Activated T-helper 17 cell treated with anti-CD3 and anti-CD28 coated beads, Interleukin-2, amount 50 U/mL, for 72 hours (primary cell): ENCODE measurements at places on chromosomes 3 and 15.

- ATAC-seq: no peak
Observed at GRCh38 chr3:118347396-118348168, 687.1 kb downstream of the IGSF11 start.

DNA sequence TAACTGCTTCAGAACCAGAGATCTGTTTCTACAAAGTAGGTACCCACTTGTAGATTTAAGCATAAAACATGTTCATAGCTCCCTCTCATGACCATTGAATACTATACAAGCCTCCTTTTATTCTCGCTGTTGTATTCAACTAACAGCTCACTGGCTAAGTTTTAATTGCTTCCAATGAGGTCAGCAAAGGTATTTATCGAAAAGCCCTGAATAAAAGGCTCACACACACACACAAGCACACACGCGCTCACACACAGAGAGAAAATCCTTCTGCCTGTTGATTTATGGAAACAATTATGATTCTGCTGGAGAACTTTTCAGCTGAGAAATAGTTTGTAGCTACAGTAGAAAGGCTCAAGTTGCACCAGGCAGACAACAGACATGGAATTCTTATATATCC, at the start of gene FGF7:
TSS of gene FGF7 (plus strand) at position 222 of the 400 bp plus-strand sequence. CDS start 1,056 bp downstream, outside the sequence.
- ATAC-seq: no peak

GRCh38 chr3:127264292-127264691, 23.6 kb downstream of the PRR20G start:
- ATAC-seq: no peak

DNA sequence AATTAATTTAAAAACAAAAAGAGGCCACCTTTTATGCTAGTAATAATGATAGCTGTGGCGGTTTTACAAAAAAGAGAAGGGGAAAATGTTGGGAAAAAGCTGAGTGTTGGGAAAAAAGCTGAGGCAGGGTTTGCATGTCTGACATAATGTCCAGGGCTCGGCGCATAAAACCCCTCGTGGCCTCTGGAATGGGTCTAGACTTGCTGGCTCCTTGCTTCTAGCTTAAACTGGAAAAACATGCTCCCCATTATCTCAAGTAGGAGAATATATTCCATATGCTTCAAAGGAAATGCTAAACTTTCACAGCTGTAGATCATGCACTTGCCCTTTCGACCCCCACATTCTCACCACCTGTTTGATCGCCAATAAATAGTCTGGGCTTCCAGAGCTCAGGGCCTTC, 53.0 kb downstream of the CYP19A1 start:
- no peak for ATAC-seq

DNA sequence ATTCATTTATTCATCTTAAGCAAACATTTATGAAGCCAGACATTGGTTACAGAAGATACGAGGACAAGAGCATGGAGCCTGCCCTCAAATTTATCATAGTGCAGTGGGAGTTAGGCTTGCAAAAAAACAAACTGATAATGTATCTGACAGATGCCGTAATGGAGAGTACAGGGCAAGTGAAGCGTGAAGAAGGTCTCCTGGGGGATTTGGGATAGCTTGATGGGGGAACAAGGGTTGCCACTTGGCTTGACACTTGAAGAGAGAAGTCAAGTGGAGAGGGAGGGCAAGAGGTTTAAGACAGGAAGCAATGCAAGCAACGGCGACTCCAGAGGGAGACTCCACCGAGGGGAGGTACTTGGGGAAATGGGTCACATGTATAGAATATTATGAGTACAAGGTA, 129.3 kb downstream of the SSR3 start:
- no peak for ATAC-seq

DNA sequence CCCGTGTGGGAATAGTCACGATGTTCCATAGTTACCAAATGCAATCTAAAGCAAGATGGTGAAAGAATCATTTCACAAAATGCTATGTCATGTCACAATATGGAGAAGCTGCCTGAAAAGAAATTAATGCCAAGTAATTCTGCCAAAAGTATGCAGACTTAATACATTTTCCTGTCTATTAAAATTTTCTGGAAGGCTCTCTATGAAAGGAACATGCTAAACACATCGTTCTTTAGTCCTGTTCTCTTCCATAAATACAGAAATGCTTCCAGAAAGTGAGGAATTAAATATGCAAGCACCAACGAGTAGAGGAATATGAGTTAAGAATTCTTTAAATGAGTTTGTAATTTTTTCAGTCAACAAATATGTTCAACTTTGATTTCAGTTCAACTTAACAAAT, 266.8 kb upstream of the CRBN start:
- no peak for ATAC-seq

- no peak for ATAC-seq
Observed at GRCh38 chr15:66872405-66872804, 170.4 kb downstream of the SMAD6 start.

- no peak for ATAC-seq
Observed at GRCh38 chr3:156892701-156893100, 66.5 kb downstream of the LEKR1 start.

GRCh38 chr3:71796290-71796689, 11.3 kb upstream of the PROK2 start:
- ATAC-seq: no peak

GRCh38 chr3:38229036-38229435, 36.6 kb upstream of the SLC22A13 start:
- ATAC-seq: no peak

DNA sequence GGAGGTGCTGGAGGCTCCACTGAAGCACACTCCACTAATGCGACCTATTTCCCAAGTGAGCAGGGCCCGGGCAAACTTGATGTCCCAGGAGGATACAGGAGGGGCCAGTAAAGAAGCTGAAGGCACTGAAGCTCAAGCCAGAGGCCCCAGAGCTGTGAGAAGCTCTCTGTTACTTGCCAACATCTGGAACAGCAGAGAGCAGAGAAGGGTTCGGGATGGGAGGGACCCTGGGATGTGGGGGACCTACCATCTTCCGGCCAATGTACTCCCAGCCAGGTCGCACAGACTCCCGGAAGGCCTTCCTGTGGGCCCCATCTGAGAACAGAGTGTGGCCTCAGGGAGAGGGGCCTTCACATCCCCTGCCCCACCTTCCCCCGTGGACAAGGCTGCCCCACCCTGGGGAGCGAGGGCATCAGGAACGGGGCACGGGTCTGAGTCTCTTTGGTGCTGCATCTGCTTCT, 3.1 kb downstream of the HHATL start:
- no peak for ATAC-seq

- ATAC-seq: peak; percentile 78
Observed at GRCh38 chr3:67386451-67386850, 268.0 kb downstream of the SUCLG2 start.

GRCh38 chr15:60538129-60538528, 59.2 kb upstream of the ICE2 start:
- no peak for ATAC-seq

GRCh38 chr15:87487484-87487883, 769.1 kb downstream of the NTRK3 start:
- no peak for ATAC-seq

- ATAC-seq: peak; percentile 71
Observed at GRCh38 chr15:72285927-72286516, 13.7 kb upstream of the PARP6 start.

DNA sequence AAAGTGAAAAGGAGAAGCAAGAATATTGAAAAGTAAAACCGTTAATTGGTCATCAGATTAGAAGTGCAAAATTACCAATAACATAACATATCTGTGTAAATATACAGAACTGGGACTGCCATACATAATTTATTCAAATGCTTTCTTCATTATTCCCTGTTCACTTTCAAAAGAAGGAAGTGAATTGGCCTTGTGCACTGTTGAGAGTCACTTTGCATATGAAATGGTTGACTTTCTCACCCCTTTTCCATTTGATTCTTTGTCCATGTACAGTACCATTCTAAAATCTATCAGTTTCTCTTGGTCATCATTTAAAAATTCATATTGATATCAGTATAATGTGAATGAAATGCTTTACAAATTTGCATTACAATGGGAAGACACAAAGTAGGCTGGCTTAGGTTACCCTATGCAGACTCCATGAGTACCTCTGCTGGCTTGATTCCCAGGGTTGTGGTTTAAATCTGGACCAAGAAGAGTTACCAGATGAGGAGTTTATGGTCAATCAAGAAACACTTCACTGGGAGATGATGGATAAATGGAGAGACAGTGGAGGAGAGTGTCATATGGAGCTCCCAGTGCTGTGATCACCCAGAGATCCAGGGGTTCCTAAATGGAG, 210.9 kb upstream of the TOPAZ1 start:
- ATAC-seq: no peak

DNA sequence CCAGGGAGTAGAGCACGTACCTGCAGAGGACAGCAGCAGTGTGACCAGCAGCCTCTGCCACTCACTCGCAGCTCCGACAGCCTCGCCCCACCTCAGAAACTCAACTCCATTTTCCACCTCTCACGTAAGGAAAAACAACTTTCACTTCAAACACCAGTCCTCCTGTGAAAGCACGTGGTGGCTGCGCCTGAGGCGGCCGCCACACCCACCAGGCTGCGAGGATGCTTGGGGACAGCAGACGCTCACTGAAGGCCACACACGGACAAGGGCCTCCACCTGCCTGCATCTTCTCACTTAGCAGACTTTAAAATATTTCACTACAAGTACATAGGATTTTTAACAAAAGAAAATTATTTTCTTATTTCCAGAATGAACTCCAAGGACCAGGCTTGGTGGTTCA, 67.9 kb downstream of the CYFIP1 start:
- ATAC-seq: no peak

DNA sequence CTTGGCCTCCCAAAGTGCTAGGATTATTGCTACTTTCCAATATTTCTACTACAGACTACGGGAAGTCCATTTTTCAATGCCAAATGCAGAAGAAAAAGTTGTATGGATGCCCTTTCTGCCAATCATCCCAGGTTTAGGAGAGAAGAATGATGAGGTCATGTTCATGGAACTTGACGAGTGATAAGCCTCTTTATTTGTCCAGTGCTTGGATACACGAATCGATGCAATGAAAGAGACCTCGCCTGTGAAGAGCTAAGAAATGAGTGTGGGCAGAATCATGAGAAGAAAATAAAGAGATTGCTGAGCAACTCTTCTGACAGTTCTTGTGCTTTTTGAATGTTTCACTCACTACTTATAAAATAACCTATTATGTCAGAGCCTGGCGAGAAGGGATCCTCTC, 996 bp upstream of the SLC28A1 start:
- ATAC-seq: no peak

- peak; percentile 95 for ATAC-seq
Observed at GRCh38 chr3:138066383-138066782, 49.0 kb downstream of the DZIP1L start.
